ENCODE measurements at places on chromosomes 16 and 17. TPM values are rescaled to one million over a fixed set of nuclear protein-coding genes. Genes with fewer than 3 reads are reported as not detected.

MSI2 gene
- 87.6 TPM for total RNA-seq

LRRC59 gene
- total RNA-seq: 60.8 TPM

TMEM101 gene
- 28.8 TPM for total RNA-seq

GRCh38 chr17:79485419-79485985 lies 125.3 kb downstream of the RBFOX3 start:
- DNase-seq: no peak
- H3K27me3 ChIP-seq: peaks cover 20% of the 10 kb centered on the region
- no peak overlapping the region for H3K27ac ChIP-seq
- no peak overlapping the region for H3K4me3 ChIP-seq
- no peaks in the 10 kb centered on the region for H3K36me3 ChIP-seq
- H3K4me1 ChIP-seq: no peaks in the 10 kb centered on the region

DNA sequence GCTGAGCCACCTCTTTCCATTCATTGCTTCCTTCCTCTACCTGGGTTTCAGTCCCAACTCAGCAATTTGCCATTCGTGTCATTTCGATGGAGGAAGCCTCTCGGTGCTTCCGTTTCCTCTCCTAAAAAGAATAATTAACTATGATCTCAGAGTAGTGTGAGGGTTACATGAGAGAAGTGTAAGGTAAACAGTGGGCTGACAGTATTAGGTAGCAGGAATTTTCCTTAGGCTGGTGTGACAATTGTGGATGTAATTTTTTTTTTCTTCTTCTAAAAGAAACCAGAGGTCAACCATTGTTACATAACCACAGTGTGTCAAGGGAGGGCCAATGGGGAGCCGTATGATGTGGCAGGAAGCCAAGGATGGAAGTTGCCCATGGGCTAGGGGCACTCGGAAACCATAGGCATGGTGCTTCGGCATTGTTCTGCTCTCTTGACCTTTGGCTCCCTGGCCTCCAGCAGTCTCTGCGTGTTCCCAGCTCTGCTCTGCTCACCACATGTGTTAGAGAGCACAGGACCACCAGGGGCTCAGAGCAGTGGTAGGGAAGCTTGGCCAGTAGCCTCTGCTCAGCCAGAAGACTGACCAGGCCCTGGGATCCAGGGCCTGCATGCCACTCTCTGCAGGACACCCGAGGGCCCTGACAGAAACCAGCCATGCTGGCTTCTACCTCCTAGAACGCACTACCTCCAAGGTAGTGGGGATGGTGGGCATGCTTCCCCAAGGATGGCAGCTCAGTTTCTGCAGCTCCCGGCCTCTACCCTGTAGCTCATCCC lies 2.0 kb upstream of the TOP2A start:
- peak overlapping the region; percentile 58 for H3K4me3 ChIP-seq
- peaks cover 39% of the 10 kb centered on the region for H3K4me1 ChIP-seq
- DNase-seq: no peak
- H3K27ac ChIP-seq: peak overlapping the region; percentile 72

- H3K4me1 ChIP-seq: peaks cover 2% of the 10 kb centered on the region
- H3K36me3 ChIP-seq: peaks cover 72% of the 10 kb centered on the region
- no peak for DNase-seq
- no peak overlapping the region for H3K27ac ChIP-seq
- H3K27me3 ChIP-seq: no peaks in the 10 kb centered on the region
Measured at GRCh38 chr16:58574895-58575294, 54.7 kb downstream of the CNOT1 start.

GRCh38 chr17:21573961-21574610 lies 118.2 kb upstream of the KCNJ18 start:
- H3K4me1 ChIP-seq: peaks cover 12% of the 10 kb centered on the region
- DNase-seq: peak; percentile 73
- peak overlapping the region; percentile 55 for H3K27ac ChIP-seq
- no peaks in the 10 kb centered on the region for H3K36me3 ChIP-seq

All from activated CD4-positive, alpha-beta T cell treated with anti-CD3 and anti-CD28 coated beads, Interleukin-2, amount 10 ng/mL, durations not matched to agents 7 days and 5 days (primary cell).